ENCODE measurements at places on chromosomes 1 and 21.

DNA sequence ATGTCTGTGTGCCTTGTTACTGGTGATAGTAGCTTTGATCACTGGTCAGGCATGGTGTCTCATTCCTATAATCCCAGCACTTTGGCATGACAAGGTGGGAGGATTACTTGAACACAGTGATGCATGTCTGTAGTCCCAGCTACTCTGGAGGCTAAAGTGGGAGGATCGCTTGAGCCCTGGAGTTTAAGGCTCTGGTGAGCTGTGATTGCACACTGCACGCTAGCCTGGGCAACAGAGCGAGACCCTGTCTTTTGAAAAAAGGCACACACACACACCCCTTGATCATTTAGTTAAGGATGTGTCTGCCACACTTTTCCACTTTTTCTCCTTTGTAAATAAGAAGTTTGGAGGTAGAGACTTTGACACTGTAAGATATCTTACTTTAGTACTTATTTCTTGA is 15.1 kb downstream of the MIGA1 start:
- no peak for DNase-seq

- no peak for DNase-seq
Observed at GRCh38 chr1:47436979-47437446, 831 bp upstream of the FOXD2 start.

DNA sequence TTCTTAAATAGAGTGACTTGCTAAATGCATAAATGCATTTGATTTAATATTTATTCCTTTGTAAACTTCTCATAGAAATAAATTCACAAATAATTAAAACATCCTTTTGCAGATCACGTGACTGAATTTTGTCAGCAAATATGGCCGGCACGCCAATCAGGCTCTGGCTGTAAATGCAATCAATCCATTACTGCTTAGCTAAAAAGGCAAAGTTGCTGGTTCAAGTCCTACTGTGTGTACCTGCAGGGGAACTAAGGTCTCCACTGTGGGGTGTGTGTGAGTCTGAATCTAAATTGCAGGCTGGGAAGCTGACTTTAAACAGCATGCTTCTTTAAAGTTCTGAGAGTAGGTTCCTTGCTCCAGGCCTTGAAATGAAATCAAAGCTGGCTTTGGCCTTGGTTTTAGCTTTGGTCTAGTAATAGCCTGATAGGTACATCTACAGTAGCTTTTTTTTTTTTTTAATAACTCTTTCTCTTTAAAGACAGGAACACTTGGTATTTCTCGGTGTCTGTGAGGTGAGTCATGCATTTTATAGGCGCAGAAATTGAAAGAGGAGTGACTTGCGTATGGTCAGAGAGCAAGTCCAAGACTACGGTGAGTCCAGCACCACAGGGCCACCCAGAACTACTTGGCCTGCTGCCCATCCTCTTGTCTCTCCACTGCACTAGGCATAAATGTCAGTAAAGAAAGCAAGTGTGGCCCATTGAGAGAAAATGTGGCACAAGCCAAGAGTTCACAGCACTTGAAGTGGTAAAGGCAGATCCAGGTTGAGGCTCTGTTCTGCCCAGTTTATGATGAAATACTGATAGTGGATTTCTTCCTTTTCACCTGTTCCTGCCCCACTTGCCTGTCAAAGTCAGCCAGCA is 36.2 kb upstream of the LYST start:
- no peak for DNase-seq

- DNase-seq, result no peak
Observed at GRCh38 chr1:22975694-22976093, 3.0 kb upstream of the LACTBL1 start.

DNA sequence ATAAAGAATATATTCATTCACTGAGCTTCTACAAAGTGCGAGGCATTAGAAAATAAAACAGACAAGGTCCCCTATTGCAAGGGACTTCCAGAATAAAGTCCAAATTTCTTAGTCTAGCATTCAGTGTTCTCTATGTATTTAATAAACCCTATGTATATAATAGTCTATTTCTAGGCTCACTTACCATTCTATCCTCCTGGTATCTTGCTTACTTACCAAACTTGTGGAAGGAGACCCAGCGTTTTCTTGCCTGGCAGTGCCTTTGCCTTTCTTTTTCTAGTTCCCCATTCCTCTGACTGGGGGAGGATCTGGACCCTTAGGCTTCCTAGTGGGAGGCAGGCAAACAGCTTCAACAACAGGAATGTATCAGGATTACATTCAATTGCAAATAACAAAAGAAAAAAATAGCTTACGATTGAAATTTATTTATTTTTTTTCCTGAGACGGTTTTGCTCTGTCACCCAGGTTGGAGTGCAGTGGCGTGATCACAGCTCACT is 690 bp upstream of the RNF19B start:
- DNase-seq, result no peak

GRCh38 chr21:35775778-35776544 is 284.4 kb downstream of the SETD4 start:
- DNase-seq, result no peak

- DNase-seq, result no peak
Observed at GRCh38 chr1:17235135-17235885, 13.6 kb upstream of the PADI3 start.

DNA sequence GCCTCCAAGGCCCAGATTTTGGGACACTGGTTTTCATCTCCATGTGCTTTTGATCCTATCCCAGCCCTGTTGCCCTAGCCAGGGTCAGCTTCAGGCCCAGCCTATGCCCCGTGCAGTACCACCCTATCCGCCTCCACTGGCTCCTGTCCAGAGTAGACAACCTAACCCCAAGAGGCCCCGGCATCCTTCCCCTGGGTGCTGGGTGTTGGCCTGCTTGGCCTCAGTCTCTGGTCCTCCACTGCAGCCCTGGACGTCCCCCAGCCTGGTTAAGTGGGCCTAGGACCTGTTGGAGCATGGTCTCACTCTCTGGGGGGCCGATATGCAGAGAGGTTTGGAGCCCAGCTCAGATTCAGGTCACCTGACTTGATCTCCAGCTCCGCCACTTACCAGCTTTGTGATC is 1.6 kb downstream of the CSF3R start:
- no peak for DNase-seq

GRCh38 chr1:235649368-235650163 is at the start of gene GNG4:
Gene GNG4, minus strand, starts transcription at chr1:235649784. Its CDS starts 65,946 bp downstream, at chr1:235583838.
- no peak for DNase-seq

- DNase-seq, result no peak
Observed at GRCh38 chr1:70907563-70908310, 139.9 kb downstream of the PTGER3 start.

DNA sequence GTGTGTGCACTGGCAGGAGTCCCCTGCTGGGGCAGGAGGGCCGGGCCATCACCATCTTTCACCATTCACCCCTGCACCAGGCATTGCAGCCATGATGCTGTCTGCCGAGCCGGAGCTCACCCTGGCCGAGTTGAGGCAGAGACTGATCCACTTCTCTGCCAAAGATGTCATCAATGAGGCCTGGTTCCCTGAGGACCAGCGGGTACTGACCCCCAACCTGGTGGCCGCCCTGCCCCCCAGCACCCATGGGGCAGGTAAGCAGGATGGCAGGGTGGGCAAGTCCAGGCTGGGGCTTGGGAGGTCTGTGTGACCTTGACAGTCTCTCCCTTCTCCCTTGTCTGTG is 18.6 kb downstream of the PCSK9 start:
- no peak for DNase-seq

DNA sequence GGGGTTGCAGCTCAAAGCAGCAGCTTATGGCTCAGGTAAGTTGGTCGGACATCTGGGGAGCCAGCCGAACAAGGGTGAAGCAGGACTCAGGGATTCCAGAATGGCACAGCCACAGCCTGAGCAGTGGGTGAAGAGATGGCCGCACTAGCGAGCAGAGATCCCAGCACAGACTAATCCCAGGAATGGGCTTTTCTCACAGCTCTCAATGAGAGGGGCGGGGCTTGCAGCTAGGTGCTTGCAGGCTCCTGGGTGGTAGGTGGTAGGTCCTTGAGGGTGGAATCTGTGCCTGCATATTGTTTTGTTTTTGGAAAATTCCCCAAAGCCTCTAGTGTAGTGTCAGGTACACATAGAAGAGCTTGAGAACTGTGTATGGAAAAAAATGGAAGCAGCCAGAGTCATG is 9.0 kb downstream of the KIAA0040 start:
- no peak for DNase-seq

DNA sequence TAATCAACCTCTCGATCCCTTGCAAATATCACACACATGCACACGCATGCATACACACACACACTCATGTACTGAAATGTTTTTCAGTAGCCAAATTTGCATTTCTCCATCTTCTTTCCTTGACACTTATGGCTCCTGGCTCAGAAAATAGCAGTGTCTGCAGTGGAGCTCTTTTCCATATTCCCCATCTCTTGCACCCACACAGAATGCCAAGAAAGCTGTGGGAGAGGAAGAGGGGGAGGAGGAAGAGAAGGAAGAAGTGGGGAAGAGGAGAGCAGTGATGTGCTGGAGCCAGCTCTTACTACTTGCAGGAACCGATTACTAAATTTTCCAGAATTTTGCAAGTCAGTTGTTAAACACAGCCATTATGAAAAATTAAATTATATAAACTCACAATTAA is 9.9 kb downstream of the OPTC start:
- DNase-seq, result no peak

GRCh38 chr1:102174259-102174863 is 177.6 kb upstream of the OLFM3 start:
- no peak for DNase-seq

DNA sequence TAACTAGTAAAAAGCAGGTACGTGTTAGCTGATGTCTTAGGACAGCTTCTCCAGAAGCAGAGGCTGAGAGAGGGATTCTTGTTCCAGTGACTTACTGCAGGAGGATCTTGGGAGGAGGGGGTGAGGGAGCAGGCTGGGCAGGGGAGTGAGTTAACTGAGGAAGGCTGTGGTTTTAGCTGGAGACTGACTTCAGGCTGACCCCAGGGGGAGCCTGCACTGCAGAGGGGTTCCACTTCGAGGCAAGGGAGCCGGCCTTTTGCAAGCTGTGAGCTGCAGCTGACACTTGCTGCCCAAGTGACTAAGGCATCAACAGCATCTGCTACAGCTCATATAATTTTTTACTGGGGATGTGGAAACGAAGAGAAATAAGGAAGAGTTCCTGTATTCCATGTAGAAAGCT is 50.4 kb upstream of the SOD1 start:
- DNase-seq, result no peak

DNA sequence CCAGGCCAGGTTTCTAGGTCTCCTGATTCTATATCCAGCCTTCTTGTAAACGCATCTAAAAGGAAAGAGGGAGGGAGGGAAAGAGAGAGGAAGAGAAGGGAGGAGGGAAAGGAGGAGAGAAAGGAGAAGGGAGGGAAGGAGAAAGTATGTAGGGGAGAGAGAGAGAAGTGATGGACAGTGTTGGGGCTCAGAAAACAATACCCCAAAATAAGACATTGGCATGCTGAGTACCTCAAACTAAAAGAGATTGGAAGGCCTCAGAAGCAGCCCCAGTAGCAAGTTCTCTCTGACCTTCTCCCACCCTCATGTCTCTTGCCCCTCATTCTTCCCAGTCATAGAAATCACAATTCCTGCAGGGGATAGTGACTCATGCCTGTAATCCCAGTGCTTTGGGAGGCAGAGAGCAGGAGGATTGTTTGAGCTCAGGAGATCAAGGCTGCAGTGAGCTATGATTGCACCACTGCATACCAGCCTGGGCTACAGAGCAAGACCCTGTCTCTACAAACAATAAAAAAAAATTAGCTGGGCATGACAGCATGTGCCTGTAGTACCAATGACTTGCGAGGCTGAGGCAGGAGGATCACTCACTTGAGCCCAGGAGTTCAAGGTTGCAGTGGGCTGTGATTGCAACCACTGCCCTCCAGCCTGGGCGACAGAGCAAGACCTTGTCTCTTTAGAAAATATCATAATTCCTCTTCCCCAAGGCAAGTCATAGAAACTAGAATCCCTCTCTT is 51.2 kb downstream of the DNTTIP2 start:
- no peak for DNase-seq

DNA sequence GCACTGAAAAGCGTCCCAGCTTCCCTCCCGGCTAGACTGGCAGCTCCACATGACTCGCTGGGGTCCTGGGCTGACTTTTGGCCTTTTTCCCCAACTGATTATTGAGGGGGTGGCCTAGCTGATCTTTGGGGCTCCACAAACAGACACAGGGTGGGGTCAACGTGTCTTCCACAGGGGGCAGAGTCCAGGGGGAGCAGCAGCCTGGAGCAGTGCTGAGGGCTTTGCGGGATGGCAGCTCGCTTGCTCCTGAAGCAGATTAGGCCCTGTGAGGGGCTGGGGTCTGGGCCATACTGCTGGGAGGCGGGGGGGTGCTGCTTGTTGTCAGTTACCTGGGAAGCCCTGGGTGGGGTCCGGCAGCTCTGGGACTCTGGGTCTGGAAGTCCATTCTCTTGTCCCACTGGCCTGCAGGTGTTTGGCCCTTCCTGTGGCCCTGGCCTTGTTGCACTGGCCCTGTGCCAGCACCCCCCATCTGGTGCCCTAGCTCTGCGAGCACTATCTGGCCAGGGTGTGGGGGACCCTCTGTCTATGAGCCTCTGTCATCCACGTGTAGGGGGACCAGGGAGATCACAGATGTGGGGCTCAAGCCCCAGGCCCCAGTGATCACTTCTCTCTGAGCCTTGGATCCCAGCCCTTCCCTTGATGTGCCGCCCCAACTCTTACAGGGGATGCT is 12.3 kb upstream of the HES5 start:
- DNase-seq, result no peak

DNA sequence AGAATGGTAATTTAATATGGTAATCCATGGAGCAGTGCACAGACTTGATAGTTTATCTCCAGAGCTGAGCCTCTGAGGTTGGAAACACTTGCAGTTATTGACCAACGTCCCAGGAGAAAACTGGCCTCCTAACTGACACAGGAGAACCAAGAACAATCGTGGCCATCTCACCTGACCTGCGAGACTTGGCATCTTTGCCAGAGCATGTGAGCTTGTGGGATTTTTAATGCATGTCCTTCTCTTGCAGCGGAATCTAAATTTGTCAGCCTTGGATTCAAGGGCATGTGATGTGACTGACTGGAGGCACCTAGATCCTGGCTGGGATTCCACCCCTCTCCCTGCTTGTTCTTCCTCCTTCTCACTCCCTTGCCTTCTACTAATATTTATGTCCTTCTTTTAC is 27.8 kb upstream of the SLC26A9 start:
- no peak for DNase-seq

DNA sequence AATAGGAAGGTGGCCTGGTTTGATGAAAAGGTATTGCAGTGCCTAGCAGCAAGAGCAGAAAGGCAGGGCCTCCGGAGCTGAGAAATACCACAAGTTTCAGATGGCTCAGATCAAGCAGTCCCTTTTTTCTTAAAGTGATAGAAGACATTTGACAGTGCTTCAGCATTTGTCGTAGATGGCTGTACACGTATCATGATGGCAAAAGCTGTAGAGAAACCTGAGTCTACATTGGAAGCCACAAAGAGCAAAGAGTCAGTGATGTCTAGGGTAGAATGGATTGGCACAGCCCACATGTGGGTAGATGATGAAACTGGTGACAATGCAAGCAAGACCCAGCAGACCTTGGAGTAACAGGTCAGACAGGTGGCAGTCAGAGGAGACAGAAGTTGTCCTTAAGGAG is 101.3 kb upstream of the ARTN start:
- no peak for DNase-seq
